CD4-positive, alpha-beta T cell treated with Interleukin-21 for 1 hour (primary cell): ENCODE measurements at places on chromosomes 1 and 21.

- peak; percentile 23 for DNase-seq
These were observed 6.8 kb upstream of the IL24 start for GRCh38 chr1:206890125-206891060.

GRCh38 chr21:37528150-37528937 is 161.8 kb downstream of the DYRK1A start:
- no peak for DNase-seq

- no peak for DNase-seq
These were observed 674 bp upstream of the AKR7A3 start for GRCh38 chr1:19289244-19289643.

GRCh38 chr21:46354518-46354917 is 30.6 kb downstream of the PCNT start:
- DNase-seq, result no peak

DNA sequence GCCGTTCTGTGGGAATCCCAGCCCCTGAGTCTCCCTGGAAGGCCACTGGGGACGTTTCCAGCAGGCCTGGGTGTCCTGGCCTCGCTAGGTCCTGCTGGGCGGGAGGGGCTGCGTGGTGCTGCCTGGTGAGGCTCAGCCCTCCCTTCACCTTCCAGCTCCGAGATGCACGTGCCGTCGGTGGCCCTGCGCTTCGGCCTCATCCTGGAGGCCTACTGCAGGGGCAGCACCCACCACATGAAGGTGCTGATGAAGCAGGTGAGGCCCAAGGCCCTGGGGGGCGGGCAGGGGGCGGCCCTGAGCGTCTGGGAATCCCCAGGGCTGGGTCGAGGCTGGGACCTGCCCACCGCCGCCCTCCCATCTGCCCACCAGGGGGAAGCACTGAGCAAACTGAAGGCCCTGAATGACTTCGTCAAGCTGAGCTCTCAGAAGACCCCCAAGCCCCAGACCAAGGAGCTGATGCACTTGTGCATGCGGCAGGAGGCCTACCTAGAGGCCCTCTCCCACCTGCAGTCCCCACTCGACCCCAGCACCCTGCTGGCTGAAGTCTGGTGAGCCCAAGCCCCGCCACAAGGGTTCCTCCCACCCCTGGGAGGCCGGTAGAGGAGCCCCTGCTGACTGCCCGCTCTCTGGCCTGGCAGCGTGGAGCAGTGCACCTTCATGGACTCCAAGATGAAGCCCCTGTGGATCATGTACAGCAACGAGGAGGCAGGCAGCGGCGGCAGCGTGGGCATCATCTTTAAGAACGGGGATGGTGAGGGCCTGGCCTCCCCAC is 70.3 kb downstream of the PIK3CD start:
- DNase-seq, result peak; percentile 84

DNA sequence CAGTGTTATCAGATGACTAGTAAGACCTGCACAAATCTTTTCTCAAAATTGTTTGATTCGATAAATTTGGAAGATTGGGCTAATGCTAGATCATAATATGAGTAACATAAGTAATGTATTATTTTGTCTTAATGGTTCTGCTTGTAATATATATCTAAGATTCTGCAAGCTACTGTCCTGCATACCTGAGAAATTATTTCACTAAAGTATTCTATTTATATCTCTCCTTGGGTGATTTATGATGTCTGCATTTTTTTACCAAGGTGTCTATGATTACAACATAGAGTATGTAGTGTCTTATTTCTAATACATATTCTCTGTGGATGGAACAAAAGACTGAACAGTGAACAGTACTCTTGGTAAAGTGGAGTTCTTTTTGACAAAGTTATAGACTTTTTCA is 166.6 kb downstream of the CLEC20A start:
- DNase-seq, result no peak

DNA sequence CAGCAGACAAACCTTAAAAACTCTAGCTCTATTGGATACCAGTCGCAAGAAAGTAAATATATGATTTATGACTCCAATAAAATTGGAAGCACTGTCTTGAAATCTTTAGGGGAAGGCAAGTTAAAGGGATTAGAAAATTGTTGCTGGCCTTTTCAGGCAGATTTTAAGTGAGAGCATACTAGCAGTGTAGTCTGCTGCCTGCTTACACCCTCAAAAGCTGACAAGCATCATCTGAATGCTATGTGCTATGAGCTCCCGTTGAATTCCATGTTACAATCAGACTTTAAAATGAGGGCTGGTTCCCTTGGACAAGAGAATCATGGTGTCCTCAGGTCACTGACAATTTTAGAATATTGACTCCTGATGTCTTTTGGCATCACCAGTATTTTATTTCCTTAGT is 271.1 kb upstream of the C1orf105 start:
- DNase-seq, result no peak

GRCh38 chr1:206866062-206866461 is 639 bp downstream of the IL20 start:
- DNase-seq, result no peak

DNA sequence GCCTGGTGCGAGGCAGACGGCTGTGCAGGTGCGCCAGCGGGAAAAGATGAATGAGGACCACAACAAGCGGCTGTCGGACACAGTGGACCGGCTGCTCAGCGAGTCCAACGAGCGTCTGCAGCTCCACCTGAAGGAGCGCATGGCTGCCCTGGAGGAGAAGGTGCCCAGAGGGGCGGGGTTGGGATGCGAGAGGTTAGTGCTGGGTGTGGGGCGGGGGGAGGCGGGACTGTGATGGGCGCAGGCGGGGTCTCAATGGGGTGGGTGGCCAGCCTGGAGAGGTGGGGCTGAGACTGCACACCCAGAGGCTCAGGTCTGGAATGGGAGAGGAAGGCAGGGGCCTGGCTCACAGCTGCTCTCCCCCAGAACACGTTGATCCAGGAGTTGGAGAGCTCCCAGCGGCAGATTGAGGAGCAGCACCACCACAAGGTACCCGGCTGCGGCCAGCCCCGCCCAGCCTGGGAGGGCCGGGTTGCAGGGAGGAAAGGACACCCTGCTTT is 22.3 kb downstream of the PPFIA4 start:
- no peak for DNase-seq

DNA sequence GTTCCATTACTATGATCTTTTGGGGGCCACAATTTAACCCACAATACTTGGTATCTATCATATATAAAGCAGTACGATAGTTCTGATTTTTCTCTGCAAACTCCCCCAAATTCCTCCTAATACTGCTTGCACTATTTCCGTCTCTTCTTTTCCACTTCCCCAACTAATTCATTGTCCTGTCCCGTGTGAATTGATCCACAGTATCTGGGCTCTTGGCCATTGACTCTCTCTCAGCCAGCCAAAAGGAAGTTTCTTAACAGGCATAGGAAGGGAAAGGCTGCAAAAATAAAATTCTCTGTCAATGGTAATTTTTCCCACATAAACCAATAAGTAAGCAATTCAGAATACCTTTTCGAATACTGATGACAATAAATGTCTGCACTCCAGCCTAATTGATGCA is 91.7 kb upstream of the DSCAM start:
- no peak for DNase-seq

GRCh38 chr1:47986761-47987200 is 10.4 kb downstream of the TRABD2B start:
- DNase-seq, result no peak

GRCh38 chr1:80217377-80217986 is 1211.0 kb upstream of the ADGRL4 start:
- no peak for DNase-seq

DNA sequence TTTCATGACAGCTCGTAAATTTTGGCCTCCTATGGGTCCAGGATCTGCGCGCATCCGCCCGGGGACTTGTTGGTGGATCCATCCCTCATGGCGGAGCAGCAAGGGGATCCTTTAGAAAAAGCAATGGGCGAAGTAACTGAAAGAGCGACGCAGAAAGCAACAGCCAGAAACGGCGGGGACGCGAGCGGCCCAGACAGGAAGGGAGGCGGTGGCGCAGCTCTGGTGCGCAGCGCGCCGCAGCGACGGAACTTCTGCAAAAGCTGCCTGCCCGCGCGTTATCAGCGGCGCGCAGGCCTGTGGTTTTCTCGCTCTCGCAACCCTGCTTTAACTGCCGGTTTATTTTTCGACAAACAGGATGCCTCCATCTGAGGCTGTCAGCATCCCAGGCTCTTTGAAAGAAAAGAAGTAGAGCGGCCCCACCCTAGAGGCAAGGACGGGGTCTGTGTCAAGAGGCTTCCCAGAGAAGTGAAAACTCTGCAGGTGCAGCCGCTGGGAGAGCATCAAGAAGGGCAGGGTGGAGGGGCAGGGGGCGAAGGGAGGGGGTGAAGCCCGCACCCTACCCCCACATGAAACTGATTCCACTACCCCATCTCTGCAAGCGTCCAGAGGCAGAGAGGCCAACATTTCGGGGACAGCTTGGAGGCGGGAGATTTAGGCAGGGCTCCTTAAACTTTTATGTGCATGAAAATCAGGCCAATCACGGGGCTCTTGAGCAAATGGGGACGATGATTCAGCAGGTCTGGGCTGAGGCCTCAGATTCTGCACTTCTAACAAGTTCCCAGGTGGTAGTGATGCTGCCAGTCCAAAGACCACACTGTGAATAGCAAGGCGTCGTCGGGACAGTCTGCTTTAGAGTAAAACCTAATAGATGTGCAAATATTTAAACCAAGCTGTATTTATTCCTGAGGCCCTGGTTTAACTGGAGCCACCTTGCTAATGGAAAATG is 22.2 kb downstream of the RUNX1 start:
- peak; percentile 86 for DNase-seq

DNA sequence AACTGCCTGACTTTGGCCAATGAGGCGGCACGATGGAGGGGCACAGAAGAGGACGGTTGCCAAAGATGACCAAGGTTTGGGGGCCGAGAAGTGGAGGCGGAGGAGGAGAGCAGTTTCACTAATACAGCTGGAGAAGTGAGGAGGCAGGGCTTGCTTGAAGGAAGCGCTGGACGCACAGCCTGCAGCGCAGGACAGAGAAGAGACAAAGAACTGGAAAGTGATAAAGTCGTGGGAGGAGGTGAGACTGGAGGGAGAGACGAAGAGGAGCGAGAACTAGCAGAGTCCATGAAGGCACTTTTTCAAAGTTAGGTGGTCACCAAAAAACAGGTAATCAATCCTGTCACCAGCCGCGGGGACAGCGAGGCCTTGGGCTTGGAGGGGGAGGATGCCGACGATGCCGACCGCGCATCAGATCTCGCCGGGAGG is 771 bp downstream of the PACC1 start:
- no peak for DNase-seq

- no peak for DNase-seq
These were observed 20.4 kb upstream of the GNG12 start for GRCh38 chr1:67853704-67854103.

DNA sequence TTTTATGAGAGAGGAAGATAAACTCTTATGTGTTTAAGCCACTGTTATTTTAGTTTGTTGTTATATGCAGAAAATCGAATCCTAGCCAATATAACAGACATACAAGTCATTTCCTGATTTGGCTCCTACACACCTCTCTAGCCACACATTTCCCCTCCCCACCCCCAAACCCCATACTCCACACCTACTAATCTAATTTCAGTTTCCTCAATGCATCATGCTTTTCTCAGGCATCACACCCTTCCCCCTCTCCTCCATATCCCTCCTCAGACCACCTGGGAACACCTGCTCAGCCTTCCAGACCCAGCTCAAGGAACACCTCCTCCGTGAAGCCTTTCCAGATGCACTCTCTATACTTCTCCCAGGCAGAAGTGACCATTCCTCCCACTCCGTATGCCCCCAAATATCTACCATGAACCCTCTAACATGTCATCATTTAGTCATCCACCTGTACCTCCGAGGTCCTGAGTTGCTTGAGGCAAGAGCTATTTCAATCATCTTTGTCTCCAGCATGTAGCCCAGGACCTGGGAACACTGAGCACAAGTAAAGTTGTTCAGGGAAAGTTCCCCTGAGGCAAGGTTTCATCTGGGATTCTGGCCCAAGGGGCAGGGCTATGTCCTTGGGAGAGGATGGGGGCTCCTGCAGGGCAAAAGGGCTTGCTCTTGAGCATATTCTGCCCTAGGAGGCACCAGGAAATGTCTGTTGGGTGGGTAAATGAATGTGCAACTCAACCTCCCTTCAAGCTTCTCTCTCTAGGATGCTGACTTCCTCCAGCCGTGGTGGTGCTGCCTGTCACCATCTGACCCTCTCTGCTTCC is 126.8 kb downstream of the HIVEP3 start:
- DNase-seq, result peak; percentile 35

DNA sequence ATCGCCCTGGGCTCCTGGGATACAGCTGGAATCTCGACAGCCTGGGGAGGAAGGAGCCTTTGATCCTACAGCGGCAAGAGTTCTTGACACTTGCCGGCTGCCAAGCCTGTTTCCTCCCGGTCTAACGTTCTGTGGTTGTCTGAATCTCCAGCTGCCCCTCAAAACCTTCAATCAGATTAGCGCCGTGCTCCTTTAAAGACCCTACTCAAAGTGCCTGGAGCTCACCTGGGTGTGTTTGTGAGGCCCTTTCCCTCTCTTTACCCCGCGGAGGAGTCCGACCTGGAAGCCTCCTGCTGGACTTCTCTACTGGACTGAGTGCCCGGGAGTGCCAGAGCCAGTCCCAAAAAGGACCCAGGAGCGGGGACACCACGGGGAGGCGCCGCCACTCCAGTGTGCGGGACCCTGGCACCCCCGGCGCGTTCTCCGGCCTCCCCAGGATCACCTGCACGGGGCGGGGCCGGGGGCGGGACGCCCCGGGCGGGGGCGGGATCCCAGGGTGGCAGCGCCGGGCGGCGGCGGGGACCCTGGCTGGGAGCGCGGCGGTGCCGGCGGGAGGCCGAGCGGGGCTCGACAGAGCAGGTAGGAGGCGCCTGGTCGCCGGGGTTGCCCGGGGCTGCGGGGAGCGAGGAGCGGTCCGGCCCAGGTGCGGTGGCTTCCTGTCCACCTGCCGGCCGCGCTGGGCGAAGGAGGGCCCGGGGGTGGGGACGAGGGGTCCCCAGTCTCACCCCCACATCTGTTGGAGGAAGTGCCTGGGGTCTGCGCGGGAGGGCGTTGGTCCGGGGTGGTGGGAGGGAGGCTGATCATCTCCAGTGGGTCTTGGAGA is at the start of gene NCMAP:
TSS of gene NCMAP (plus strand) at position 497 of the 823 bp plus-strand sequence. CDS start 39,344 bp downstream, outside the sequence.
- DNase-seq, result peak; percentile 54

- DNase-seq, result no peak
These were observed 10.4 kb downstream of the RPL11 start for GRCh38 chr1:23701996-23702395.

- DNase-seq, result no peak
These were observed 163.8 kb downstream of the COL24A1 start for GRCh38 chr1:85992791-85993190.

- peak; percentile 5 for DNase-seq
These were observed 56.8 kb downstream of the PLD5 start for GRCh38 chr1:242467556-242468145.

DNA sequence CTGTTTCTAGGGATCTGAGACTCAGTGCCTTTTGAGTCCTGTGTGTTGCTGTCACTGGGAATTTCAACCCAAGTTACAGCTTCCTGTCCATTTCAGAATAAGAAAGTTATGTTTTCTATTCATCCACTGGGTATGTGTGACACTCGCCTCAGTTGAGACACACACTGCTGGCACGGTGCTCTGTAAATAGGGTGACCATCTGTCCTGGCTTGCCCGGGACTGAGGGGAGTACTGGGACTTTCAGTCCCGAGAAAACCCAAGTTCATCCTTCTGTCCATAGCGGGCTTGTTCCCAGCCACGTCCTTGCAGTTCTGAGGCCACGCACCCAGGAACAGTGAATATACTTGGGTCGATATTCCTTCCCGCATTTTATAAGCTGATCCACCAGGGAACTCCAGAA is 56.3 kb upstream of the DISP3 start:
- DNase-seq, result no peak

GRCh38 chr1:114956570-114956969 is 73.1 kb upstream of the TSHB start:
- DNase-seq, result no peak

- no peak for DNase-seq
These were observed 27.7 kb downstream of the PPP1R12B start for GRCh38 chr1:202376247-202376646.

GRCh38 chr1:212596798-212597197 is 11.8 kb upstream of the ATF3 start:
- DNase-seq, result no peak
